ENCODE measurements at places on chromosomes 5 and 9. TPM values are rescaled to one million over a fixed set of nuclear protein-coding genes. Genes with fewer than 3 reads are reported as not detected.

DNA sequence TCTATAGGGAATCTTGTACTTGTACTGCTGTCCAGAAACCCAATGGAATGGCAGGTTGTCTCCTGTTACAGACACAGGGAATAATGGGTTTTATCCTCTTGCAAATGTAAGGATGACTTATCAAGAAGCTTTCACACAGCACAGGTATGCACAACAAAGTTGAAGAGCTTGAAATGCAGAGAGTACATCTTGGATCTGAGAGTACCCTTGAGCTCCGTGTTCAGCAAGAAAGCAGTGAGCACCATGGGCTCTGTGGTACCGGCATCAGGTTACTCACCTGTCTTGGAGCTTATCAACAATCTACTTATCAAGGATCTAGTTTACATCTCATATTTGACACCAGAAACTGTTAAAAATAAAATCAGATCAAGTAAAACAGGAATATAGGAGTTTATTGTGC, 22.0 kb upstream of the EMB start:
- DNase-seq, result no peak
- no peaks in the 10 kb centered on the region for H3K27me3 ChIP-seq
- H3K27ac ChIP-seq, result no peak overlapping the region
- H3K36me3 ChIP-seq, result no peaks in the 10 kb centered on the region
- no peaks in the 10 kb centered on the region for H3K4me1 ChIP-seq

GRCh38 chr9:102101723-102102122, 363.3 kb upstream of the GRIN3A start:
- no peak overlapping the region for H3K4me3 ChIP-seq
- no peak for DNase-seq
- no peaks in the 10 kb centered on the region for H3K36me3 ChIP-seq

- no peak overlapping the region for H3K27ac ChIP-seq
- no peak for DNase-seq
- H3K36me3 ChIP-seq, result peaks cover 33% of the 10 kb centered on the region
- peaks cover 16% of the 10 kb centered on the region for H3K4me1 ChIP-seq
- no peak overlapping the region for H3K4me3 ChIP-seq
These were observed 12.0 kb downstream of the RAB14 start for GRCh38 chr9:121189660-121190059.

Gene ECM2
- 0.15 TPM for polyA plus RNA-seq

Gene OXCT1
- polyA plus RNA-seq, result 1.9 TPM
